ENCODE measurements at places on chromosomes 2 and 18.
A peak's percentile ranks its signal among the peaks of the same experiment; 100 is the strongest.

- no peak for DNase-seq
Measured at GRCh38 chr2:26738481-26738880, 25.6 kb upstream of the SLC35F6 start.

- DNase-seq = no peak
Measured at GRCh38 chr18:32424696-32425095, 46.0 kb downstream of the GAREM1 start.

- DNase-seq = no peak
Measured at GRCh38 chr2:36706021-36706876, 9.7 kb downstream of the VIT start.

DNA sequence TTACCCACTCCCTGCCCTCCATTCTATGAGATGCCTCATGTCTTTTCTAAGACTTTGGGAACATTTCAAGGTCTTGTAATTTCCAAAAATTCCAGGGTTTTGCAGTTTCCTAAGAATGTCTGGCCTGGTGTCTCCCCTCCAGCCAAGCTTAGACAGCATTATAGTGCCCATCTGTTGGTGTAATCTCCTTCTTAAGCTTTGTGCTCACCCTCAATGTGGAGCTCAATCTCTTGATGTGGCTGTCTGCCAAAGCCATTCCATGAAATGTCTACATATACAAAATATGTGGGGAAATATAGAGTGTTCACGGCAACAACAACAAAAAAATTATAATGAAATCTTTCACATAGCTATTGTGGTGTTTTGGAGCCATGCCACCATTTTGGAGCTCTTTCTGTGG is 558.4 kb downstream of the PIK3C3 start:
- DNase-seq = no peak

DNA sequence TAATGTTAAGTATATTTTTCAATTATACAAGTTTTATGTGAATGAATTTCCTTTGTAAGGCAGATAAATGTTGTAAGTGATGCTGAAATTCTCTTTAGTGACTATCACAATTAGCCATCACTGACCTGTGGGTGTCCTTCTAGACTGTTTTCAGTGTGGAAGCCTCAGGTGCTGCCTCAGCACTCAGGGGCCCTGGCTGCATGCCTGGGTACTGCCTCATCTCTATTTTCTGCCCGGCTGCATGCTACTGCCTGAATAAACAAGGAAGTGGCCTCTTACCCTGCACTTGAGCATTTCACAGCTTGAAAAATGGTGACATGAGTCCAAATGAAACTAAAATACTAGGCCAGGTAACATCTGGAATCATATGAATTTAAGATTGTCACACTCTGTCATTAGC is 787.6 kb upstream of the SALL3 start:
- DNase-seq = peak; percentile 46

DNA sequence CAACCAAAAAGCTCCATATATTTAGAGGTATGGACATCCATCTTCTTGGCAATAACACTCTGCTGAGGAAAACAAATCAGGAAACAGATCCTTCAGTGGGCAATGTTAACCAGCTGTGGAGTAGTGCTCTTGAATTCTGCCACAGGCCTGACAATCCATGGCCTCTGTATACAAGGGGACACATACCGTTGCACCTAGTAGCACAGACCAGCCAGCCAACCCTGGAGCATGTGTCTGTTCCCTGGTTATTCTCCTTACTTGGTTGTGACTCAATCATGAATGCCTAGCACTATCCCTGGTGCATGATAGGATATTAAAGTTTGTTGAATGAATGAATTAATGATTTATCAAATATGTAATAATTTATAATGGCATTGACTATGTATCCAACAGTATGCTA is 261.4 kb upstream of the MGAT5 start:
- DNase-seq = no peak

DNA sequence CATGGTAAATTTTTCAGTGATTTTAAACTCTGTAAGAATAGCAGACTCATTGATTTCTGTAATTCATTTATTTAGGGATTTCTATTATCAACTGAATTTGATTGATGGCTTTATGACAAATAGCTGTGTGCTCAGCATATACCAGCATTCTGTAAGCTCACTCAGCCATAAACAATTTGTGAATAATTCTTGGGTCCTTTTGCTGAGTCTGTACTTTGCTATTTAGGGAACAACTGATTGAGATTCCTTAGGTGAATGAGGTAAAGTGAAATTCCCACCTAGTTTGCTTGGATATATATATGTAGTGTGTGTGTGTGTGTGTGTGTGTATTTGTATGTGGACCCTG is 76.7 kb upstream of the CAVIN2 start:
- DNase-seq = no peak

DNA sequence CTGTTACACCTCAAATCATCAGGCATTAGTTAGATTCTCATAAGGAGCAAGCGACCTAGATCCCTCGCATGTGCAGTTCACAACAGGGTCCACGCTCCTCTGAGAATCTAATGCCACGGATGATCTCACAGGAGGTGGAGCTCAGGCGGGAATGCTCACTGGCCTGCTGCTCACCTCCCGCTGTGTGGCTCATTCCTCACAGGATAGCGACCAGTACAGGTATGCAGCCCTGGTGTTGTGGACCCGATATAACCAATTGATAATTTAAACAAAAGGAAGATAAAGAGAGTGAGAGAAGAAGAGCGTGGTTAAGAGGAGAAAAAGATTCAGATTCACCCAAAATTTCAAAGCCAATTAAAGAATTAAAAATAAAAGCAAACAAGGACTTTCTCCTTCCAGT is 20.8 kb downstream of the TLK1 start:
- DNase-seq = no peak

DNA sequence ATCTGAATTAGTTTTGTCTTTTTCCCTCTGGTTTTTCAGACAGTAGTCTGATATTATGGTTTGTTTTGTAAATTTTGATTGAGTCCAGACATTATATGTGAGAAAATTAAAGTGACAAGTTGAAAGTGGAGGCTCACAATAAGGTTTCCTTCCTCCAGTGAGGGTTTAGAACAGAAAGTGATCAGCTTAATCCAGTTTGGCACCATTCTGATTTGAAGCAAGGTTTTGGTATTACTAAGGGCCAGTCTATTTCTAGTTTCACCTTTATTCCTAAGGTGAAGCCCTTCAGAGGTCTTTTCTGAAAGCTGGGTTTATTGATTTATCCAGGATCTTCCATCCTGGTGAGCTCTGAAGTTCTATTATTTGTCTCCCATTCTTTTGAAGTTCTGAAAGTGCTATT is 68.7 kb downstream of the CDC42EP3 start:
- DNase-seq = no peak

DNA sequence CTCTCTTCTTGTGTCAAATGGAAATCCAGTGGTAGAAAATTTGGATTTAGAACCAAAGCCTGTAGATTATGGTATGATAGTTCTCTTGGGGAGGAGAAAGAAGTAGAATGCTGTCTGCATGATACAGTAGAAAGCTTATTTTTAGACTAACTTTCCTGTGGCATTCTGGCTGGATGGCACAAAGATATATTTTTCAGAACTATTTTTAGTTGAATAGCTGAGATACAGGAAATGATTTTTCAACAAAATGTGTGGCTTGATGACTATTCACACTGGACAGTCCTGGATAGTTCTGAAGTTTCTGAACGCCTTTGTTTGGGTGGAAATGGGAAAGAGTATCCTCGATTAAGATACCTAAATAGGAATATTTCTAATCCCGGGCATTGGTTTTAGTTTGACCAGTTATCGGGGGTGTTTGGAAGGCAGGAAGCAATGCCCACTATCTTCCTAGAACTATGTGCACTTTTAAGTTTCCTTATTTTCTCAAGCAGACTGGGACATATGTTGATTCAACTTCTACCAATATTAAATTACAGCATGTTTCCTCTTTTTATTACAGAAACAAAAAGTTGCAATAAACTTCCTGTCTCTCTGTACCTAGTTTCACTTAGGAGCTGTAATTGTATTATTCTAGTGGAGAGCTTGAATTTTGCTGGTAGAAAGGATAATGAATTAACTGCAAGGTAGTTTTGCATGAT is 32.1 kb downstream of the GDF7 start:
- no peak for DNase-seq

- DNase-seq = no peak
Measured at GRCh38 chr18:69658685-69659084, 258.0 kb downstream of the DOK6 start.

DNA sequence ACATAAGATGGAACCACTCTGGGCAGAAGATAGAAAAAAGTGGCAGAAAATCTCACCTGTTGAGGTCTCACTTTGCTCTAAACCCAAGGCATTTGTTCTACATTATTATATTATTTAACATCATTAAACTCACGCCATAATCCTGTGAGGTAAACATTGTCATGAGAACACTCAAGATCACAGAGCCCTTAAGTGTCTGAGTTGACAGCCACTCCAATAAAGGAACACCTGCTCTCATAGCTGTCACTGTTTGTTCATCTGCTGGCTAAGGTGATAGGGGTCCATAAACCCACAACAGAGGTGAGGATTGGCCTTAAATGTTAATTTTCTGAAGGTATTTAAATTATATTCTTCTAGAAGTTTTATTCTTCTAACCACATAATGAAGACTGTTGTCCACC is 439.7 kb downstream of the RIT2 start:
- no peak for DNase-seq

DNA sequence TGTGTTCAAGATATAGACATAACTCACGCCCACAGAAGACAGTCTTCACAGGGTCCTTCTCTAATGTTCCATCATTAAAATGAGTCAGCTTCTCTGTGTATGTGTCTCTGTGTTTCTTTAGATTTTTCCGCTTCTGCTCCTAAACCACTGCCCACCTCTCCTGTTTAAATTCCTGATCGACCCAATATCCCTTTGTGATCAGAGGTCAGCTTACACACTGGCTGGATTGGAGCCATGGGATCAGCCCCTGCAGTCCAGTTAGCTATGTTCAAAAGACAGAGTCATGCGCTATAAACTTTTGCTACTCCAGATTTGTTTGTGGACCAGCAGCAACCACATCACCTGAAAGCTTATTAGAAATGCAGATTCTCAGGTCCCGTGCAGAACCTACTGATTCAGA is 229.2 kb downstream of the C1D start:
- DNase-seq = no peak

DNA sequence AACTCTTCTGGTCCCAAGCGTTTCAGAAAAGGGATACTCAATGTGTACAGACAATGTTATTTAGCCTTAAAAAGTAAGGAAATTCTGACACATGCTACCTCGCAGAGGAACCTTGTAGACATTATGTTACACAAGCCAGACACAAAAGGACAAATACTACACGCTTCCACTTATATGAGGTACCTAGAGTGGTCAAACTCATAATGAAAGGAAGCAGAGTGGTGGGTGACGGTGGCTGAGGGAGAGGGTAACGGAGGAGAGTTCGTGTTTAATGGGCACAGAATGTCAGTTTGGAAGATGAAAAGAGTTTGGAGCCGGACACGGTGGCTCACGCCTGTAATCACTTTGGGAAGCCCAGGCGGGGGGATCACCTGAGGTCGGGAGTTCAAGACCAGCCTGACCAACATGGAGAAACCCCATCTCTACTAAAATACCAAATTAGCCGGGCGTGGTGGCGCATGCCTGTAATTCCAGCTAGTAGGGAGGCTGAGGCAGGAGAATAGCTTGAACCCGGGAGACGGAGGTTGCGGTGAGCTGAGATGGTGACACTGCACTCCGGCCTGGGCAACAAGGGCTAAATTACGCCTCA is 1.4 kb downstream of the MCM6 start:
- DNase-seq = no peak

GRCh38 chr2:172693529-172694455 is 41.9 kb upstream of the RAPGEF4 start:
- DNase-seq = no peak

DNA sequence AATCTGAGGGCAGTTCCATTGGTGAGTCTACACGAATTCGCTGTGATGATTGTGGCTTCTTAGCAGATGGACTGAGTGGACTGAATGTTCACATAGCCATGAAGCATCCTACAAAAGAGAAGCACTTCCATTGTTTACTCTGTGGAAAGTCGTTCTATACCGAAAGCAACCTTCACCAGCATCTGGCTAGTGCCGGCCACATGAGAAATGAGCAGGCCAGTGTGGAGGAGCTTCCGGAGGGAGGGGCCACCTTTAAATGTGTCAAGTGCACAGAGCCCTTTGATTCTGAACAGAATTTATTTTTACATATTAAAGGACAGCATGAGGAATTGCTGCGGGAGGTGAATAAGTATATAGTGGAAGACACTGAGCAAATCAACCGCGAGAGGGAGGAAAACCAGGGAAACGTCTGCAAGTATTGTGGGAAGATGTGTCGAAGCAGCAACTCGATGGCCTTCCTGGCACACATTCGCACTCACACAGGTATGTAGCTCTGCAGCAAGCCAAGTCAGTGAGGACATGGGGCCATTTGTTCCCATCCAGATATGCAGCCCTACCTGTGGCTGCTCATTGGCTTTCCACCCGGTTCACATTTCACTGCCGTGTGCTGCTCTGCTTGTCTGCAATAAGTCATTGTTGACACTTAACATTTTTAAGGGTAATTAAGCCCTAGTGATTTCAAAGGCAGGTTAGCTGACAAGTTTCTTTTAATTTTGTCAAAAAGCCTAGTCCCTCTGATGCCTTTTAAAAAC is 37.7 kb downstream of the ZNF407 start:
- DNase-seq = no peak

DNA sequence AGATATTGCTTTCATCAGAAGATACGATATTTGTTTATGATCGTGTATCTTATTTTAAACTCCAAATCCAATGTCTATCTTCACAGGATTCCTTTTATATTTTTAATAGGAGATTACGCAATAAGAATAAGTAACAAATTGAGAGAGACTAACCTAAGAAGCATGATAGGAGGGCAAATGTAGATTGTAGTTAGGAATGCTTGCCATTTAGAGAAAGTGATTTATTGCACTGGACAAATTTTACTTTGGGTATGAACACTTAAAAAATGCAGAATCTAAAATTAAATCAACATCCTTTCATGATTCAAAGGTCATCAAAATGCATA is 563.4 kb upstream of the POU3F3 start:
- DNase-seq = no peak

Measured in mucosa of gallbladder (tissue), 1 donor.